CD14-positive monocyte (primary cell): ENCODE measurements at places on chromosomes 1 and 21.

- DNase-seq, result no peak
Observed at GRCh38 chr1:96515430-96515829, 206.2 kb upstream of the PTBP2 start.

- DNase-seq, result no peak
Observed at GRCh38 chr1:150579945-150580642, 684 bp upstream of the MCL1 start.

- no peak for DNase-seq
Observed at GRCh38 chr1:100806601-100807000, 87.1 kb downstream of the VCAM1 start.

GRCh38 chr1:93753791-93754763 lies 72.4 kb upstream of the BCAR3 start:
- peak; percentile 4 for DNase-seq

DNA sequence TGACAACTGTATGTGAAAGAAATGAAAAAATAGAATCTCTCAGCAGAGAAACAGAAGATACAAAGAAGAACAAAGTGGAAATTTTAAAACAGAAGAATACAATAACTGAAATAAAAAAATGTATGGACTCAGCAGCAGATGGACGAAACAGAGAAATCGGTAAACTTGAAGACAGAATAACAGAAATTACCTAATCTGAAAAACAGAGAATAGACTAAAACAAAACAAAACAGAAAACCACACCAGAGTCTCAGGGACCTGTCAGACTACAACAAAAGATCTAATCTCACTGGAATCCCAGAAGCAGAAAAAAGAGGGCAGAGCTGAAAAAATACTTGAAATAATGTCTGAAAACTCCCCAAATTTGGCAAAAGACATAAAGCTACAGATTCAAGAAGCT lies 83.0 kb downstream of the ZSWIM5 start:
- DNase-seq, result no peak

DNA sequence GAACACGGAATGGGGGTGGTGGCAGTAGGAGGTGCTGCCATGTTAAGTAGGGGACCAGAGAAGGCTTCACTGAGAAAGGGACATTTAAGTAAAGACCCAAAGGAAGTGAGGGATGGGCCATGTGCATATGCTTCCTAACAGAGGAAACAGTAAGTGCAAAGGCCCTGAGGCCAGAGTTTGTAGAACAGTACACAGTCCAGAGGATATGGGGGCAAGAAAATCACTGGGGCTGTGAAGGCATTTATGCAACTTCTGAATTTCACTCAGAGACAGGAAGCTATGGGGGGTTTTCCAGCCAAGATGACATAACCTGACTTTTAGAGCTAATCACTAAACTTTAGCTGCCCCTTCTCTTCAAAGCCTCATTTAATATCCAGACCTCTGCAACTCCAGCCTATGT lies 202.5 kb upstream of the EDN2 start:
- no peak for DNase-seq

GRCh38 chr1:169707912-169708604 lies 3.4 kb downstream of the SELL start:
- DNase-seq, result no peak

DNA sequence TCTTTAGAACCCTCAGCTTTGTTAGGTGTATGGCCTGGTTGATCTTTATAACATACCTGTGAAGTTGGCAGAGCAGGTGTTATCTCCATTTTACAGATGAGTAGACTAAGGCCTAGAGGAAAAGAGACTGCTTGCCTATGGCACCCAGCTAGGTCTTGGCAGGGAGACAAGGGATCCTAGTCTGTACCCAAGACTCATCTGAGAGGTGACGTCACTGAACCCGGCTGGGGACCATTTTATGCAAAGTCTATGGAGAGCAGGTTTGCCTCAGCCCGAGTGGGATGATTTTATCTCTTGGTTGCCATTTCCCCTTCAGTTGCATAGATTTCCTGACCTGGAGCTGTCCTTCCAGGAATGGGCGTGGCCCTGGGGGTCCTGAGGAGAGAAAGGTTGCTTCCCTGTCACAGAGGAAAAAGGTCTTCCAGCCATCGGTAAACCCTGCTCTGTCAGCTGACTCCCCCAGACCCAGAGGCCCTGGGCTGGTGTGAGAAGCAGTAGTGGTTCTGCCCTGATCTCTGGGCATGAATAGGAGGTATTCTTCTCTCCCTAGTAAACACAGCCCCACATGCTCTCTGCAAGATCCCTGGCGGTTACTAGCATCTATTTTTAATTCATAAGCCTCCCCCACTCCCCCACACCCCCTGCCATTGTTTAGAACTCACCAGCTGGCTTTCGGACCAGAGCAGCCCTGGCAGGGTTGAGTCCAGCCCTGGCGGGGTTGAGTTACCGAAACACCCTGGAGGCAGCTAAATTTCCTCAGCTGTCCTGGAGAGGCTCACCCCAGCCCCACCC lies 19.6 kb downstream of the TMCC2 start:
- no peak for DNase-seq

GRCh38 chr1:56898879-56899278 lies 44.3 kb downstream of the C8A start:
- no peak for DNase-seq

- no peak for DNase-seq
Observed at GRCh38 chr1:163959622-163960021, 599.4 kb upstream of the PBX1 start.

DNA sequence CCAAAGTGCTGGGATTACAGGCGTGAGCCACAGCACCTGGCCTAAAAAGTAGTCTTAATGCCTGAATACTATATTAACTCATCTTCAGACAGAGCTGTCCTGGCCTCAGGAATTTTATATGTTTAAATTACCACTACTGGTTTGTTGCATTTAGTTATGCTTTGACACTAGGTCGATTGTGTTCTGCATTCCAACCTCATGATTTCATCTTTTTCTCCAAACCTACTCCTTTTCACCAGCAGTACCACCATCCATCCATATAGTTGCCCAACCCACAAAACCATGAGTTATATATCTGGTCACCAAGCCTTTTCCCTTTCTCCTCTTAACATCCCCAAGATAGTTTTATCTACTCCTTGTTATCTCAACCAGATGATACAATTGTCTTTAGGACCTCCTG lies 22.6 kb downstream of the FMO5 start:
- DNase-seq, result no peak

DNA sequence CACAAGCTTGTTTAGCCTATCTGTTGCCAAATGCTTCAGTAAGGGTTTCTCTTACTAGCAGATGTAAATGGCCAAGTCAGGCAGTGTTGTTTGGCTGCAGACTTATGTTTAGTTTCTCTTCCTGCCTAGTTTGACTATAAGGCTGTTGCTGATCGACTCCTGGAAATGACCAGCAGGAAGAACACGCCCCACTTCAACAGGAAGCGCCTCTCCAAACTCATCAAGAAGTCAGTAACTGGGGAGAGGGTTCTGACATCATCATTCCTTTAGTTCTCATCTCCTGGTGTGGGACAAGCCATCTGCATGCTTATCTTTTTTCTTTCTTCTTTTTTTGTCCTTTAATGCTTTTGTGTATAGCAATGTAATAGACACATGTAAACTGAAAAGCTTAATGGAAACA lies 25.1 kb downstream of the RRP1B start:
- no peak for DNase-seq

- no peak for DNase-seq
Observed at GRCh38 chr1:15444468-15445389, 6.5 kb downstream of the CTRC start.
